ENCODE measurements at places on chromosomes 16 and 17.

DNA sequence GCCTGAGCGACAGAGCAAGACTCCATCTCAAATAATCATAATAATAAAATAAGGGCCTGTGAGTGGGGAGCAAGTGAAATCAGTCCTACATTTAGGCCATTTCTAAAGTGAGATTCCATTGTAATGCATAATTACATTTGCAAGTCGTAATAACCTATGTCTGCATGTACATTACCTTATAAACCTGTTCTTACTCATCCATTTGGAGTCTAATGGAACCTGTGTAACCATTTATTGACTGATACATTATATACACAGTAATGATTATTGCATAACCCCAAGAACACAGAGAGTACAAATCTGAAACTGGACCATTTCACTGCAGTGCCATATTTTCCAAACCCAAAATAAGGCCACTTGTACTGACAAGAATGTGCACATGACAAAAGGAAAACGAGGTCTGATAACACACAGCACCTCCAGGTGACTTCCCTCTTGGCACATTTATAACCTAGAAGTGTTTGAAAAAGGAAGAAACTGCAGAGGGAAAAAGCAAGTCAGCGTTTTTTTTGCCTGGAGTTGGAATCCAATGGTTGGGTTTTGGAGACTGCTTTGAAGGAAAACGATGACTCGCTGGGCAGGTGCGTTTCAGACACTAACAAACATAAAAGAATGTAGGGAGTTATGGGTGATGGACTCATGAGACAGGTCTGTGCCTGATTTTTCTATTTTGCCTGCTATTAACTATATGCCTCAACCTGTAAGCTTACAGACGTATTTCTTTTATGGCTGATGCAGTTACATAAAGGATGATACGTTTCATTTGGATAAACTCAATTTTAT, 63.6 kb upstream of the KIFC3 start:
- no peak for DNase-seq

- no peak for DNase-seq
These were observed 151.8 kb downstream of the ABCA8 start for GRCh38 chr17:68803164-68803929.

GRCh38 chr17:1004769-1005295, 7.9 kb downstream of the TIMM22 start:
- DNase-seq, result no peak

DNA sequence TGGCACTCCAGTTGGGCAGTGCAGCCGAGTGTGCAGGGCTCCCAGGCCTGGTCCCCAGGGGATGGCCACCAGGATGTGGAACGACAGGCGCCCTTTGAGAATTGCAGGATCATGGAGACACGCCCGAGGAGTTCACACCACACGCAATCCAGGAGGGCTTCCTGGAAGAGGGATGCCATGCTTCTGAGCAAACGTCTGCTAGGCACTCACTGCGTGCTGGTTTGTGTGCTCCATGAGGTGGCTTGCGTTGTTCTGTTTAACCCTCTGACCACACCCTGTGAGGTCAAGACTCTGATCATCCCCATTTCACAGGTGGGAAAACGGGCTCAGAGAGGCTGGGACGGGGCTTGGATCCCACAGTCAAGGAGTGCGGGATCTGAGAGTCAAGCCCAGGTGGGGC, 32.6 kb upstream of the ZFPM1 start:
- DNase-seq, result no peak

All from stimulated activated CD4-positive, alpha-beta T cell treated with anti-CD3 and anti-CD28 coated beads, TNF-alpha, amount 100 ng/mL, for 48 hours (primary cell).